Left hindlimb (tissue), 1 donor: ENCODE measurements at places on chromosomes 2 and 18.
A peak's percentile ranks its signal among the peaks of the same experiment; 100 is the strongest.

DNA sequence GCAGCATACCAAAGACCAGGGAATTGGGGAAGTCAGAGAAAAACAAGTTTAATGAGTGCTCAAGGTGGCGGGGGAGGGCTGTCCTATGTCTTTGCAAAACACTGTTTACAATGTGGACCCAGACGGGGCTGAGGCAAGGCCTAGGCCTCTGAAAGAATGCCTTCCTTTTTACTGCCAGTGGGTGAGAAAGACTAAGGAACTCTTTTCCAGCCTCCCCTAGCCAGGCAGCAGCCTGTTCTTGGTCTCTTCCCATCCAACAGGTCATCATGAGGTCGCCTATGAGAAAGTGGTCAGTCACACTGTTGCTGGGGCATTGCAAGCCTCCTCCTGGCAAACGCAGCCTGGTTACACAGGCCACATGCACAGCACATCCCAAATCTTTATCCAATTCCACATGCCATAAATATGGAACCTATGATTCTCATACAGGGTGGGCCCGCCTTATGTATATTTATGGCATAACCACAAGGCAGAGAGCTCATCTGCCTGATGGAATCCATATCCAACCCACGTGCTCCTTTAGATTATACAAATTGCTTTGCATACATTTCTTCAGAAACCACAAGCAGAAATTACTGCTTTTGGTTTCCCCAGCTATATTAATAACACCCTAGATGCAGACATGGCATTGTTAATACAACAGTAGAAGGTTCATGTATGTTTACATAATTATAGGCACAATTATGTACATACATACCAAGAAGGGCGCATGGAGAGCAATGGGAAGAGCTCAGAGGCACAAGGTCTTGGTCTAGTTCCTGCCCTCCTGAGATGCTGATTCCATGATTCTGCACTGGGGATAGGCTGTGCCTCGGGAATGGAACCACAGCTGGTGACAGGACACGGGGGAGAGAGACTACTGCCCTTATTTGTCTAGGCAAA is 48.6 kb downstream of the NRP2 start:
- peak; percentile 65 for DNase-seq

DNA sequence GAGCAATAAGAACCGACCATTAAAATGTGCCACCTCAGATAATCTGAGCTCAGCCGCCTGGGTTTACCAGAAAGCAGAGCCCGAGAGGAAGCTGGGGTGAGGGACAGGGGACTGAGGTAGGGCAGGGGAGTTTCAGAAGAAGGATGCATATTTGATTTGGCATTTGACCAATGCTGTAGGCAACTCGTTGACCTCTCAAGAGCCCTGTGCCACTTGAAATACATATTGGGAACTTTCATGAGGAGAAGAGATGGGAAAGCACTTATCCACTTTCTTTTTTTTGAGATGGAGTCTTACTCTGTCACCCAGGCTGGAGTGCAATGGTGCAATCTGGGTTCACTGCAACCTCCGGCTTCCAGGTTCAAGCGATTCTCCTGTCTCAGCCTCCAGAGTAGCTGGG is 148.4 kb upstream of the SPRED2 start:
- no peak for DNase-seq

GRCh38 chr2:48910961-48911360 is 155.4 kb upstream of the LHCGR start:
- no peak for DNase-seq

- DNase-seq: no peak
Observed at GRCh38 chr2:105888625-105889024, 143.9 kb downstream of the NCK2 start.

DNA sequence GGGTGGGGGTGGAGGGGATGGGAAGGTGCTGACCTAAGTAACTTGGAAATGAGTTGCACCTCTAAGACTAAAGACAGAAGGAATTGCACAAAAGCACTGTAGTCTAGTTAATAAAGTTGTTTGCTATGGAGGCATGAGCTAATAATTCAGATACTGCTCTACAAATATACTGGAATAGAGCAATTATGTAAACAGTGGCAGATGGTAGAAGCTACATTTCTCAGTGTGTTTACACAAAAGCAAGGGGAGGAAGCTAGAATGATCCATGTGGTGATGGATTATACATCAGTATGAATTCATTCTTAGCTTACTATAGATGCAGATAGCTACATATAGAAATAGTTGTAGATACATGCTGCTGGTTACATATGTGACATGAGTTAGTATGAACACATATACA is 27.6 kb upstream of the UBE2F start:
- DNase-seq: no peak

GRCh38 chr18:9117980-9118841 is 15.7 kb downstream of the NDUFV2 start:
- DNase-seq: no peak

DNA sequence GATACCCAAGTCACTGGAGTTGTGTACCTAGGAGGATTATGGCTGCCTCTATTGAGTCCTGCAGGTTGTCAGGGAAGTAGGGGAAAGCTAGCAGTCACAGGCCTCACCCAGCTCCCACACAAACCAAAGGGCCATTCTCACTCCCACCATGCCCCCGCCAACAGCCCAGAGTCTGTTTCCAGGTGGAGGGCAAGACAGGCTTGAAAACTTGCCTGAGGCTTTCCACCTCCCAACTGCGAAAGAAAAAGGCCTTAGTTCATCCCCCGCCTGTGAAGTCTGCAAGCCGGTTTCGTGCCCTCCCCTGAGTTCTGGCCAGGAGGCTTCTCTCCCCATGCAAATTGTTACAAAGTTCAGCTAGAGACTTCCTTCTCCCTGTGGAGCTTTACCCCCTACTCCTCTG is 270.3 kb downstream of the TXNL1 start:
- DNase-seq: no peak

GRCh38 chr2:18456026-18456425 is 104.4 kb downstream of the RDH14 start:
- no peak for DNase-seq

- no peak for DNase-seq
Observed at GRCh38 chr2:38653715-38654527, 12.0 kb upstream of the GALM start.

- DNase-seq: no peak
Observed at GRCh38 chr2:216151313-216152025, 42.3 kb downstream of the XRCC5 start.

DNA sequence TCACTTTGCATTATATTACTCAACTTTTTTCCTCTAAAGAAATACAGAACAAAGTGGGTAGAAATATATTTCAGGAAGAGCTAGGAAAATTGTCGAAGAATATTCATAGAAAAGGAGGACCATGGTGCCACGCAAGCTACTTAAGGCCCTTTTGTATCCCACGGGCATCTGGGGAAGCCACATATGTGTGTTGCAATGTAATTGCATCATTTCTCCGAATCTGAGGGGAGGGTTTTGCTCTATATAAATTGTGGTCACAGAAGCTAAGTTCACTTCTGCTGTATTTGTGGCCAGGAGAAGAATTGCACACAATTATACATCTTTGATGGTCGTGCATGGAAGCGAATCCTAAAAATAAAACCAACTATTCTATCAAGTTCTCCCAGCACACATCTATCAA is 360.3 kb downstream of the IRS1 start:
- no peak for DNase-seq

DNA sequence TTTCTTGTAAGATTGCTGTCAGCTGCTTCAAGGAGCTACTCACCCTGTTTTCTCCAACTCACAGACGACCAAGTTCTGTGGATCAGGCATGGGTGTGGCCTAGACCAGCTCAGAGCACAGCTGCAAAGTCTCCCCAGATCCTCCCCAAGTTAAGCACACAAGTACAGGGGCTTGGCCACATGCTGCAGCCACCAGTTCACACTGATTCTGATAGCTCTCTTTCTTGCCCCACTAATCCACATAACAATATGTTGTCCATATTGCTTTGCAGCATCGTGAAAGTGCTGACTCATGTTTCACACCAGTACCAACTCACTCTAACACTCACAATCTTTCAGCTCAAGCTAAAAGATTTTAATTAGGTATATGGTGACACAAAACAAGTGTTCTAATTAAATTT is 437.0 kb downstream of the PARD3B start:
- no peak for DNase-seq

- no peak for DNase-seq
Observed at GRCh38 chr2:12948961-12949353, 232.2 kb downstream of the TRIB2 start.

- DNase-seq: no peak
Observed at GRCh38 chr2:112754564-112754963, 9.8 kb downstream of the CKAP2L start.

DNA sequence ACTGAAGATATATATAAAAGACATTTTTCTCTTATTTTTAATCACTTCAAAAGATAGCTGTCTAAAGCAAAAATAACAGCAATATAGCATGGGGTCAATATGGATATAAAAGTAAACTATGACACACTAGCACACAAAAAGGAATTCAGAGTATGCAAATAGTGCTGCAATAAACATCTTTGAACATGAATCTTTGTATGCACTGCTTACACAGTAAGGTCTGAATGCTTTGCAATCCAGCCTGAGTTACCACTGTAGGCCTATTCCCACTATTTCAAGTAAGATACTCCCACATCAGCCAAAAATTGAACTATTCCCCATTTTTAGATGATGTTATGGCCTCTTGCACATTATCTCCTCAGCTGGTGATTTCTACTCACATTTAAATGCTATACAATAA is 27.4 kb upstream of the ERCC3 start:
- no peak for DNase-seq

DNA sequence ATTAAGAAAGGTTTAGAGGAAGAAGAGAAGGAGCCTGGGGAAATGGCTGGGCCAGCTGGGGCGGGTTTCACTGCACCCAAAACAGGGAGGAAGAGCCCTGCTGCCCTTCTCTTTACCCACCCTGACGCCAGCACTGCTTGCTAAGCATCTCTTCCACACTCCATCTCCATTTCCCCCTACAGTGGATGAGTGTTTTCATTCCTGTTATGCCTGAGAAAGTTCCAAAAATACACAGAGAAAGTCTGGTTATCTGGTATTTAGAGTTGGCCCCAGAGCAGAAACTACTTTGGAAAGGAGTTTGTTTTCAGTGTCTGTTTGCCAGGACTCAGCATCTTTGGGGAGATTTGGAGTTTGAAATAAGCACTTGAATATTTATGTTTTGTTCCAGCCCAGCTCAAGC is 451.0 kb downstream of the SLC4A3 start:
- peak; percentile 37 for DNase-seq

GRCh38 chr2:40087927-40088326 is 308.9 kb upstream of the THUMPD2 start:
- DNase-seq: no peak
